Renal cortical epithelial cell (primary cell): ENCODE measurements at places on chromosomes 4 and X.

DNA sequence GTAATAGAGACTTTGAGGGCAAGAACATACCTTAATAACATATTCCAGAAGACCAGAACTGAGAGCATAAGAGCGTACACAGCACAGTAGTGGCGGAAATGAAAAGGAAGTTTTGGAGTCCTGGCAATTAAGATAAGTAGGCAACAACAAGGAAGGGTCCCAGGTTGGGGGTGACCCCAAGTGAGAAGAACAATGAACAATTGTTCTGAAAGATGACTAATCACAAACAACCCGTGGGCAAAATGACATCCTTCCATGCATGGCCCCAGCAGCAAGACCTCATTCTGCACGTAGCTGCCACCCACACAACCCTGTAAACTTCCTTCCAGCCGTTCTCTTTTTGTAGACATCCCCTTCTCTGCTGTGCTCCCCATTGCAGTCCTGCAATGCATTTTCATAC is 384.4 kb upstream of the PABPC4L start:
- peak; percentile 4 for DNase-seq

GRCh38 chrX:16155581-16156096 is 11.6 kb upstream of the MAGEB17 start:
- no peak for DNase-seq

DNA sequence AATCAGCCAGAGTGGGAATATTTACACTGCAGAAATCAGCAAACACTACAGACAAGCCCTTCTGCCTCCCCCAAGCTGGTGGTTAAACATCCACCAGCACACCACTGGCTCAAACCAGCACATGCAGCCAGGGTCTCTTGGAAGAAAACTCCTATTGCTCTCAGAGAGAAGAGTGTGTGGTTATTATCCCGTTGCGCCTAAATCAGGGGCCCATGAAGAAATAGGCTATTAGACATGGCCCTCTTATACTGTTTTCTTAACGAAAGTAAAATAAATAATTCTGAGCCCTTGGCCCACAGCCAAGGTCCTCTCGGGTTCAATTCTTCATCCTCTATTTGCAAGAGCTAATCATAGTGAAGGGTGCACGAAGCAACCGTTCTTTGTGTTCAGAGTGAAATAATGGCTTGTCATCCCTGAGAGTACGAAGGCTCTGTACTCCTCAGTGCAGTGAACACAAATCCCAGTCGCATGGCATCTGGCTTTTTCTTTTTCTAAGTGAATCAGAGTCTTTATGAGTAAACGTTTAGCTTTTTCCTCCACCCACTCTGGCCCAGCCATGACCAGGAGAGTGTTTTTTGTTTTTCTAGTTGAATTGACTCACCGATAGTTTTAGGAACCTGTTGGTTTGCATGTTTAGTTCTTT is 33.4 kb upstream of the RBM47 start:
- peak; percentile 95 for DNase-seq

- DNase-seq, result no peak
These were observed 107.0 kb upstream of the AR start for GRCh38 chrX:67436867-67437266.

- DNase-seq, result no peak
These were observed 6.9 kb downstream of the XAGE1B start for GRCh38 chrX:52509916-52510315.

DNA sequence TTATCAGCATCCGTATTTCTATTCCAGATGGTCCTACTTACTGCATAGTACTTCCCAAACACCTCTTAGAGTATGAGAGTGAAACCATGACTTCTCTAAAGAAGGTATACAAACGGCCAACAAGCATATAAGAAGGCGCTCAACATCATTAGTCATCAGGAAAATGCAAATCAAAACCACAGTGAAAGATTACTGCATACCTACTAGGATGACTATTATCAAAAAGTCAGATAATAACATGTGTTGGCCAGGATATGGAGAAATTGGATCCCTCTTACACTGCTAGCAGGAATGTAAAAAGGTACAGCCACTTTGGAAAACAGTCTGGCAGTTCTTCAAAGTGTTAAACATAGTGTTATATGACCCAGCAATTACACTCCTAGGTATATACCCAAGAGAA is 215.3 kb upstream of the CXorf66 start:
- DNase-seq, result peak; percentile 71

GRCh38 chr4:64000241-64000640 is 409.0 kb downstream of the TECRL start:
- no peak for DNase-seq

DNA sequence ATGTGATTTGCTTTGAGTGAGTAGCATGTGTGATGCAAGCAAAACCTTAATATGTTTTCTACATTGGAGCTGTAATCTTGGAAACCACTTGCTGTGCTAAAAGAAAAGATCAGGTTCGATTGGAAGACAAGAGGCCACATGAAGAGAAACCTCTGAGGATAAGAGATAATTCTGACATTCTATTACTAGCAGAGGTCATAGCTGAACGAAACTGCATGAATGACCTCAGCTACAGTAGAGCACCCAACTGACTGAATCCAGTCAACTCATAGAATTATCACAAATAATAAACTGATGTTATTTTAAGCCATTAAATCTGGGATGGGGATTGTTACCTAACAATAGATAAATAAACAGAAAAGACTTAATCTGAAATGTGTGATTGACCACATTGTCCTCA is 147.1 kb downstream of the CAMK2D start:
- no peak for DNase-seq
